Fibroblast of the aortic adventitia (primary cell): ENCODE measurements at places on chromosomes 6 and 20.
A peak's percentile ranks its signal among the peaks of the same experiment; 100 is the strongest.

- DNase-seq: peak; percentile 50
These were observed 46.9 kb downstream of the GJA10 start for GRCh38 chr6:89941031-89941762.

GRCh38 chr6:33000055-33000454, 9.3 kb downstream of the HLA-DOA start:
- no peak for DNase-seq

GRCh38 chr6:13649393-13649792, 34.3 kb downstream of the NOL7 start:
- no peak for DNase-seq

- peak; percentile 97 for DNase-seq
These were observed 58.7 kb upstream of the TGM3 start for GRCh38 chr20:2237059-2237458.

GRCh38 chr20:51300104-51300503, 242.4 kb downstream of the NFATC2 start:
- no peak for DNase-seq

DNA sequence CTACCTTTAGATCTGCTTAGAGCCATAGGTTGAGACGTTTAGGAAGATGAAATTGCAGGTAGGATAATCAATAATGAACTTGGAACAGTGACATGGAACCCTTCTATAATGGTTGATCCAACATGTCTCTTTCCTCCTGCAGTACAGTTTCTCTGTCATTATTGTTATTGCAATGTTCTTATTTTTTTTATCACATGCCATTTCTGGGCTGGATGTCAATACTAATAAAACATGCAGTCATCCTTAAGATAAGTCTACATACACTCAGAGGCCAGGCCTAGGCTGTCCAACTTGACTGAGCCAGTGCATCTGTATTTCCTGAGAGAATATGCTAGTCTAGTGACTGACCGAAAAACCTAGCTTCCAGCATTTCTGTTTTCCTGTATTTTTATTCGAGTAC, 75.3 kb upstream of the THEMIS start:
- no peak for DNase-seq

DNA sequence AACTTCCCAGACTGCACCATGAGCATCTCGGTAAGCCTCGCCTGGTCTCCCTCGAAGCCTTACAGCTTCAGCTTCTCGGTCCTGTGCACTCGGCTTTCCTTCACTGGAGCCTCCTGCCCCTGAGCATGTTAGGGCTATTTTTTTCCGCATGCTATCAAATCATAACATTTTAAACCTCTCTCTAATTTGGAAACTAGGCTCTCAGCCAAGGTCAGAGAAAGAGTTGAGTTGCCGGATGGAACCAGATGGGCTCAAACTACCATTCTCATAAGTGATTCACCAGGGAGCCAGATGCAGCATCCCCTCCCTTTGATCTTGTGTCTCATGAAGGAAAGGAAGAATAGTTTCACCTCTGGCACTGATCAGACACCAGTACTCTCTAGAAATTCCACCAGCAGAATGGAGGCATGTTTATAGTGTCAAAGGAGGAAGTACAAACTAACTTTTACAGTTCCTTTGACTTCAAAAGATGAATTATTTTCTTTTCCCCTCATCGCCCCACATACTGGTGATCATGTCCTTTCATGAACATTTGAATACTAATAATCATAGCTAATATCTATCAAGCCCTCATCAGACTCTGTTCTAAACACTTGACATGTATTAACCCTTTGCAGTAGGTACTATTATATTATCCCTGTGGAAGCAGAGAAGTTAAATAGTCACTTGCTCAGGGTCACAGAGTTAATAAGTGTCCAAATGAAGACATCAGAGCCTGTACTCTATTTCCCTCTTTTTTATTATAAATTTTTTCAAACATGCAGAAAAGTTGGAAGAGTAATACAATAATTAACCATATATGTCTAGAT, 46.7 kb downstream of the MAP1LC3A start:
- DNase-seq: peak; percentile 27

DNA sequence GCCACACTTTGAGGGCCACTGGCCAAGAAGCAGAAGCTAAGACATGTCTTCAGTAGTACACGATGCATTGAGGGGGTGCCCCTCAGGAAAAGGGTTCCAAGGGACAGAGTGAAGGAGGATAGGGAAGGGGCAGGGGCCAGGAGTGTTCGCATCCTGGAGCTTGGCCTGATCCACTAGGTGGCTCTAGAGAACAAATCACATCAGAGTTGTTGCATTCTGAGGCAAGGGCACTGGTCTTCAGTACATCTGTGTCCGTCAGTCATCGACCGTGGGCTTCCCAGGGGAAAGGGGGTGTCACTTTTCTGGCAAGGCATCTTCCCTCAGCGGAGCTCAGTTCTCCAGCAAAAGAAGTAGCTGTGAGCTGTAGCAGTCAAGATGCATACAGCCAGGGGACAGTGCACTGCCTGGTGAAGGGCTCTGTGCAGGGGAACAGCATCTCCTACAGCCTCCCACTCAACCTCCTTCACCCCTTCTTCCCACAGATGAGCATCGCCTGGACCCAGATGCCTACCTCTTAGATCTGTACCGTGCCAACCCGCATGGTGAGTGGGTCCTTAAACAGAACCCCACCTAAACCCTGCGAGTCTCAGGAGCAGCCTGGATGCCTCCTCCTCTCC, 47.8 kb downstream of the ARHGAP40 start:
- DNase-seq: peak; percentile 27

GRCh38 chr6:33170176-33171015, 21.9 kb downstream of the COL11A2 start:
- no peak for DNase-seq

- no peak for DNase-seq
These were observed 5.3 kb upstream of the FILIP1 start for GRCh38 chr6:75498862-75499261.
